Head of caudate nucleus (tissue), 42 donors: ENCODE measurements at places on chromosomes 3 and 15.

DNA sequence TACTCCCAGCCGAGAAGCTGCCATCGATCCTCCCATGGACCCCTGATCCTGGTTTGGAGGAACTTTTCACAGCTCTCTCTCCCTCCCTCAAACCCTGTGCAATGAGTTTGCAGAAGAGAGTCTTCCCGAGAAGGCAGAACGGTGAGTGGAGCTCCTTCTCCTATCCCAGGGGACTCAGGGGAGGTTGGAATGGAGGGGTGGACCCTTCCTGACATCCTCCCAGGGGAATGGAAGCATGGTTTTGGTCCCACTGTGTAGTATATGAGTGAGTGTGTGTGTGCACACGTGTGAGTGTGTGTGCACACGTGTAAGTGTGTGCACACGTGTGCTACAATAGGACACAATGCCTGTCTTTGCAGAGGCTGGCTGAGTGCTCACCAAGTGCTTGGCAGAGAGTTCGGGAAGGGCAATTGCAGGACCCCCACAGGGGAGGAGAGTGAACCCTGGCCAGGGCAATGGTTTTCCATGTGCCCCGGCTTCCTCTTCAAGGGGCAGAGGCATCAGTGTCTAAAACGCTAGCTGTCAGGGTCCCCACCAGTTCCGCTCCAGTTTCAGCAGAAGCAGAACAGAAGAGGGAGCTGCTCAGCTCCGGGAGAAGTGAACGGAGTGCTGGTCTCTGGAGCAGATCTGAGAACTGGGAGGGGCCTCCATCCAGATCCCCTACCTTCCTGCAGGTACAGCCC is 13.8 kb upstream of the IL16 start:
- DNase-seq: no peak

DNA sequence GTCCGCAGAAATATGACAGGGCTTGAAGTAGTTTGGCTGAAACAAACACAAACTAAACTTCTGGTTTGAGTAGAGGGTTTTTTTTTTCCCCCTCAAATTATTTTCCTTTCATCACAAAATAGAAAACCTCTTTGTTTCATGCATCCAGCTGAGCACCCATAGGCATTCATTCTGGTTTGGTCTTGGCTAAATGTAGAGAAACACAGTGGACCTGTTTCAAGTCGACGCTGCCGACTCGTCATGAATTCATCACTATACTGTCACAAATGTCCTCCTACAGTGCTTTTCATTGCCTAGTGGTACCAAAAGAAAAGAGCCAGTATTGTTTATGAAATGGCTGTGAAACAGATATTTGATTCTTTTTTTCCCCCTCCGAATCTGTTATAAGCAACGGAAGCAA is 52.4 kb upstream of the GYG1 start:
- no peak for DNase-seq

- DNase-seq: no peak
Measured at GRCh38 chr3:187843654-187844053, 98.4 kb upstream of the BCL6 start.

DNA sequence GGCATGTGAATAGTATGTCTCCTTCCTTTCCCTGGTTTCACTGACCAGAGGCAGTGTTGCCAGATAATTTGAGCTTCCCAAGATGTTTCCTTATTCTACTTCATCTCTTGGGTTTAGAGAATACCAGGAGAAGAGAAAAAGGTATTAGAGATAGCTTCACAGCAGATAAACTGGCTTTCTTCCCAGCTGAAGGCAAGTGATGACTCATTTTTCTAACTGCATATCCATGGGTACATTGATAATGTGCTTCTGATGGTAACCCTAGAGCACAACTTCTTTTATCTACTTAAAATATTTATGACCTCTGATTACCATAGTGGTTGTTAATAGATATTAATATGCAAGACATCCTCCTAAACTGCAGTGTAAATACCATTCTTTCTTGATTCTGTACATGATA is 34.6 kb upstream of the CMTM8 start:
- DNase-seq: no peak

GRCh38 chr3:102026656-102027055 is 177.3 kb downstream of the NFKBIZ start:
- no peak for DNase-seq

DNA sequence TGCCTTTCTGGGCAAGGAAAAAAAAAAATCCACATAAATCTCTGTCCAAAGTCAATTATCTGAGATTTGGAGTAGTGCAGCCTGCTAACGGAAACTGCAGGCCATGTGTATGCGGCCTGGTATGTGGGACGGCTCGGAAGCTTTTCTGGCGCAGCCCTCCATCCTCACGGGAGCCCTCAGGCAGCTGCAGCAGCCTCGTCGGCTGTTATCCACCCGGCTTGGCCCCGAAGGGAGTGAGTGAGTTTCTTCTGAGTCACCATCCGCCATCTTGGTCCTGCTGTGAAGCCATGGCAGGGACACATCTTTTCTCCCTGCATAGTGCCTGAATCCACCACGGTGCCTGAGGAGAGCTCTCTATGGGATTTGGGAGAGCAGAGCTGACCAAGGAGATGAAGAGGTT is 62.8 kb downstream of the POLR2M start:
- DNase-seq: no peak

DNA sequence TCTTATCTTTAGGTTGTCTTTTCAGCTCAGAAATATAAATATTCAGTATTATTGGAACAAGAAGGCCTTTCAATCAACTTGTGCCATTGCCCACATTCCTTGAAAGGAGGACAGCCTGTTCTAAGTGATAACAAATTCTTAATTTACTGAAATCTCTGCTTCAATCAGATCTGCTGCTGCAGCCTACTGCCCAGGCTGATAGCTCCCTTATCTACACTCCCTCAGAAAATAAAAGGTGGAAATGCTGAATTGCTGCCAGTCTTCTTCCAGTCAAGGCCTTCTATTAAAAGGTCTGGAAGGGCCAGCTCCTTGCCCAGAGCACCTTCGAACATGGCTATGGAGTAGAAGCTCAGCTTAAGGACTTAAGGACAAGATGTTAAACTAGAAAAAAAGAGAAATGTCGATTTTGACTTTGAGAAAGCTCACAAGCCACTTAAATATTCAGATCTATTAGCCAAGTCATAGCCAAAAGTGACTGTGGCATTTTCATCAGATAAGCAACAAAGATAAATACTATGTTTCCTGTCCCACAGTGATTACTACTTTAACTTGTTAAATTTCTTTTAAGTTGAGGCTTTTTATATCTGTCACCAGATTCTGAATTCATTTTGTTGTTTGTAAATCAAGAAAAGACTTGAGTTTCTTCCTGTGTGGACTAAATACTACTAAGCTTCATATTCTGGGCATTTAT is 480.5 kb upstream of the CBLB start:
- DNase-seq: no peak

DNA sequence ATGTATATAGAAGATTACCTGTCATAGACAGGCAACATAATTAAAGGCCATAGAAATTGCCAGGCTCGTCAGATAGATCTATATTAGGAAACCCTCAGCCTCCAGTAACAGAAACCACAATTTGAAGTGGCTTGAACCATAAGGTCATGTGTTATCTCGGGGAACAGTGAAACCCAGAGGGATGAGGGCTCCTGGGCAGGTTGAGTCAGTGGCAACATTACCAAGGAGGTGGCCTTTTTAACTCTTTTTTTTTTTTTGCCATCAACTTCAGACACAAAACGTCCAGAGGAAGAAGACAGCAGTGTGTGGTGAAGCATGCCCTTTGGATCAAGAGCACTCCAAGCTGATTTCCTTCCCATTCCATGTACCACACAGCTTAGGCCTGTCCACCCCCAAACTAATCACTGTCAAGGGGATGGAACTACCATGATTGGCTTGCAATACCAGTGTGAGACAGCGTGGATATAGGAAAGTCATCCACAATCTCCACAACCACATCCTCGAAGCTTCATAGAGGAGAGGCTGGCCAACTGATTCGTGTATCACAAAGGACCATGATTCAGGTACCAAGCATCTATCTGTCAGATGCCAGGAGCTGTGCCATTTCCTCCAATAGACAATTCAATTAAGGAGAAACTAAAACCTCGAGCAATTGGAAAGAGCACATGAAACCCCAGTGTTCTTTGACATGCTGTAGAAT is 999 bp upstream of the KIF7 start:
- no peak for DNase-seq

- DNase-seq: no peak
Measured at GRCh38 chr3:160448845-160449635, 546 bp downstream of the TRIM59 start.

- DNase-seq: no peak
Measured at GRCh38 chr3:64676831-64677230, 11.0 kb downstream of the ADAMTS9 start.

DNA sequence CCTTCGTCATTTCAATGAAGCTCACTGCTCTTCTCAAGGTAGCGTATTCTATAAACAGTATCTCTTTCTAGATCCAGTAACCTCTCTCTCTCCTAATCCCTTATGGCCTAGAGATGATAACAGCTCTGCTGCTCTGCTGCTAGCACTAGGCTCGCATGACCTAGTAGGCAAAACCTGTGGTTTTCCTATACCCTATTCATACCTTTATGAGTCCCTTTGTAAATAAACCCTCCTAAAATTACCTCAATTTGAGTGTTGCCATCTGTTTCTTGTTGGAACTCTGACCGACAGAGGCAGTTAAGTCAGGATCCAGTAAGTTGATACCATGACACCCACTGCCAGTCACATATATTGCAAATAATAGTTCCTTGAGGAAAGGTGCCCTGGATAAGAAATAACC is 7.3 kb downstream of the CCDC14 start:
- no peak for DNase-seq

GRCh38 chr3:19595884-19596283 is 338.1 kb downstream of the EFHB start:
- DNase-seq: no peak

GRCh38 chr15:100159436-100159835 is 182.3 kb downstream of the ADAMTS17 start:
- DNase-seq: no peak

GRCh38 chr3:42608581-42608980 is 8.1 kb downstream of the NKTR start:
- DNase-seq: no peak

DNA sequence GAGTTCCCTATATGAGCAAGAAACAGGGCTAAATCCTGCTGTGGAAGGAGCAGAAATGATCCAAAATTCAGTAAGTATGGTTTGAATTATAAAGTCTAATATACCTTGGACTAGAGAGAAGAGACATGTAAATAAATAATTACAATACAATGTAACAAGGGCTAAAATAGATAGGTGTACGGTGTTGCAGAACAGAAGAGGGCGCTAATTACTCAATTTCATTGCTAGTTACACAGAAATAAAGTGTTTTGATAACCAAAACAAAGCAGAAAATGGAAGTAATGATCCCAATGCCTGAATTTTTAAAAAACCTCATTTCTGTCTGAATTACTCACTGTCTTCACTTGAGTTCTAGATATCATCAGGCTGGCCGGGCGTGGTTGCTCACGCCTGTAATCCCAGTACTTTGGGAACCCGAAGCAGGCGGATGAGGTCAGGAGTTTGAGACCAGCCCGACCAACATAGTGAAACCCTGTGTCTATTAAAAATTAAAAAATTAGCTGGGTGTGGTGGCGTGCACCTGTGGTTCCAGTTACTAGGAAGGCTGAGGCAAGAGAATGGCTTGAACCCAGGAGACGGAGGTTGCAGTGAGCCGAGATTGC is 8.3 kb upstream of the PLCH1 start:
- DNase-seq: no peak

DNA sequence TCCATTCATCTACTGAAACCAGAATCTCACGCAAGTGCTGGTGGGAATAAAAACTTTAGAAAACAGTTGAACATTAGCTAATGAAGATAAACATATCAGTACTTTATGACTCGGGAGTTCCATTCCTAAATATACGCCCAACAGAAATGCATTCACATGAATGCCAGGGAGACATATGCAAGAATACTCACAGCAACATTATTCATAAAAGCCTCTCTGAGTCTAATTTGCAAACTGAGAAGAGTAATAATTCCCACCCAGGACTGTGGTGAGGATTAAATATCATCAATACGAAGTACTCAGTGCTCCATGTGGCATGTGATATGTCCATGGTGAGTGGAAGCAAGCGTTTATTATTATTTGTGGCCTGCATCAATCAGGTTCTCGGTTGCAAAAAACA is 65.6 kb upstream of the OXTR start:
- DNase-seq: no peak

- DNase-seq: no peak
Measured at GRCh38 chr3:184574515-184575417, 13.2 kb downstream of the EPHB3 start.

- DNase-seq: peak; percentile 5
Measured at GRCh38 chr15:65132878-65133547, 595 bp downstream of the PDCD7 start.

- no peak for DNase-seq
Measured at GRCh38 chr3:101567528-101568317, 6.1 kb downstream of the TRMT10C start.

GRCh38 chr15:80367094-80367493 is 37.1 kb upstream of the ARNT2 start:
- no peak for DNase-seq

- DNase-seq: no peak
Measured at GRCh38 chr3:146559388-146559787, 15.0 kb upstream of the PLSCR1 start.

DNA sequence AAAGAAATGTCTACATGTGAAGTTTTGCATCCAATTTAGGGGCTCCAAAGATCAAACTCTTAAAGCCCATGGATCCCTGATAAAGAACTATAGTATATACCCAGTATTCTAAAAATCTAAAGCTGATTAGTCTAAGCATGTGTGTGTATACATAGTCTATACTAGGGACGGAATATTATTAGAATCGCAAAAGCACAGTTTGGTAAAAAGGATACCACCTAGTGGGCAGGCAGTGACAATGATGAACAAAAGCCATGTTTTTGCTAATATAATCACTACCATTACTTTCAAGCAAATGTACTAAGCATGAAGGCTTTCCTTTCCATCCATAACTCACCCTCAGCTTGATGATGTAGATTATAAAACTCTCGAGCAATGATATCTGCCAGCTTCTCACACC is 16.5 kb downstream of the POLQ start:
- DNase-seq: no peak
